Stimulated activated CD4-positive, alpha-beta T cell treated with anti-CD3 and anti-CD28 coated beads, Interleukin-1b, Interleukin-23, amount 100 ng/mL, for 24 hours (primary cell): ENCODE measurements at places on chromosomes 3 and 15.

DNA sequence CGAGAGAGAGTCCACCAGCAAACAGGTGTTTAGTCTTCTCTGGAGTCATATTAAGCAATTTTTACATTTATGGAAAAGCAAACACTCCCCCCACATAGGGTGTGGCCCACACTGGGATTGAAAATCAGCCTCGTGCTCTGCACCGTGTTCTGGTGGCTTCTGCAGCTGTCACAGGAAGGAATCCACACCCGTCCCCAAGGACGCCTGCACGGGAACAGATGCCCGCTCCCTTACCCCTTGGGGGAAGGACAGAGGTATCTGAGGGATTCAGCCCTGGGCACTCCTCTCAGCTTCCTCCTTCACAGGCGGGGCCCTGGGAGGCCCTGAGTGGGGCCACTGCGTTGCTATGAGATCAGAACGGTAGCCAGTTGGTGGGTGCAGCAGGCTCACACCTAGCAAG is 27.8 kb downstream of the LIPC start:
- no peak for DNase-seq

DNA sequence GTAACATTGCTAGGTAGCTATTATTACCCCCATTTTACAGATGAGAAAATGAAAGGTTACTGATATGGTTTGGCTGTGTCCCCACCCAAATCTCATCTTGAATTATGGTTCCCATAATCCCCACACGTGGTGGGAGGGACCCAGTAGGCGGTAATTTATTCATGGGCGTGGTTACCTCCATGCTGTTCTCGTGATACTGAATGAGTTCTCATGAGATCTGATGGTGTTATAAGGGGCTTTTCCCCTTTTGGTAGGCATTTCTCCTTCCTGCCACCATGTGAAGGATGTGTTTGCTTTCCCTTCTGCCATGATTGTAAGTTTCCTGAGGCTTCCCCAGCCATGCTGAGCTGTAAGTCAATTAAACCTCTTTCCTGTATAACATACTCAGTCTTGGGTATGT is 252.1 kb downstream of the OPA1 start:
- no peak for DNase-seq

- no peak for DNase-seq
Measured at GRCh38 chr3:77071809-77072208, 31.9 kb downstream of the ROBO2 start.

DNA sequence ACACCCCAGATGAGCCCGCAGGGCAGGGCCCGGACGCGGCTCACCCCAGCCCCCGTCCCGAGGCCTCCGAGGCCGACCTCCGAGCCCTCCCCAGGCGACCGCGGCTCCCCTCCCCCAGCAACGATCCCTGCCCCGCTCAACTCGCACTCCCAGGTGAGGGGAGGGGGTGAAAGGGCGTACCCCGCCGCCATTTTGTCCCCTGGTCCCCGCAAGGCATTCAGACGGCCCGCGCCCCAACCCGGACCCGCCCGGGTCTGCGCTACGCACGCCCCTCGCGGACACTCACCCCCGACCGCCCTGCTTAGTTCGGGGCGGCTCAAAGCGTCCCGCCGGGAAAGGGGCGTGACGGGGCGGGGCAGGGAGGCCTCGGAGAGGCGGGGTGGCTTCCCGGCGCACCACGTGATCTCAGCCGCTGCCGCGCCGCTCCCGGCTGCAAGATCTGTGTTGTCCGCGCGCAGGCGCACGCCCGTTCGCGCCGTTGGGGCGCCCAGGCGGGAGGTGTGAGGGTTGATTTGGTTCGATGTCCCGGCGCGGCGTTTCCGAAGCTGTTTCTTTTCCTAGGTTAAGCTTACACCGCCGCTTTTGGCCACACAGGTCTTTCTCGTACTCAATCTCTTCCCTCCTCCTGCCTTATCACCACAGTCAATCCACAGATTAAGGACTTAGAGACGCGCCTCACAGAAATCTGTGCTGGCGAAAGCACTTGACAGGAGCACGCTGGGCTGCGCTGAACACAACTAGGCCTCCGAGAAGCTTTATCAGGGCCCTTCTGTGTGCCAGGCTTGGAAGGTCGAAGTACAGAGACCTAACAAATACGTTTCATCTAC is at the start of gene SCAPER:
TSS of gene SCAPER (minus strand) at position 328 of the 827 bp plus-strand sequence. CDS start 21,523 bp downstream, outside the sequence.
- peak; percentile 94 for DNase-seq

DNA sequence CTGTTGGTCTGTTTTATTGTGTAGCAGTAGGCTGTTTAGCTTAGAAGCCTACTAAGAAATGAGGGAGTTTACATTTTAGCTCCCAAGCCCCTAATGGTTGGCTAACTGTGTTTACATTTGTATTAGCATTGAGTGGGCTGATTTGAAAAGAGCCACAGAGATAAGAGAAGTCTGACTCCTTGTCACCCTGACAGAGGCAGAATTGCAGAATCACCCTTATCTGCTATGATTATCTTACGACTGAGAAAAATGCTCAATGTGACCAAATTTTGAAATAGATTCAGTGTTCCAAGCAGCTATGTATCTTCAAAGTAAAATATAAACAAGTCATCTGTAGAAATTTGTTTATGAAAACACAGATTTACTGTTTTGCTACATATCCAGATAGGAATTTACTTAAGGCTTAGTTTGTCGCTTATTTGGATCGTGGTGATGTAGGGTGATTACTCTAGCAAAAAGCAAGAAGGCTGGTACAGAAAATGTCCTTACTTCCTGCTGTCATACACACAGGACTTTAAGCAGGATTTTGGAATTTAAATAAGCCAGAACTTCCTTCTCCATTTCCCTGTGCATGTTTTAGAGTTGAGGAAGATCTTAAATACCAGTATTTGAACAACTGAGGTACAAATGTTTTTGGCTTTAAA is 19.0 kb downstream of the SEMA6D start:
- DNase-seq = no peak

DNA sequence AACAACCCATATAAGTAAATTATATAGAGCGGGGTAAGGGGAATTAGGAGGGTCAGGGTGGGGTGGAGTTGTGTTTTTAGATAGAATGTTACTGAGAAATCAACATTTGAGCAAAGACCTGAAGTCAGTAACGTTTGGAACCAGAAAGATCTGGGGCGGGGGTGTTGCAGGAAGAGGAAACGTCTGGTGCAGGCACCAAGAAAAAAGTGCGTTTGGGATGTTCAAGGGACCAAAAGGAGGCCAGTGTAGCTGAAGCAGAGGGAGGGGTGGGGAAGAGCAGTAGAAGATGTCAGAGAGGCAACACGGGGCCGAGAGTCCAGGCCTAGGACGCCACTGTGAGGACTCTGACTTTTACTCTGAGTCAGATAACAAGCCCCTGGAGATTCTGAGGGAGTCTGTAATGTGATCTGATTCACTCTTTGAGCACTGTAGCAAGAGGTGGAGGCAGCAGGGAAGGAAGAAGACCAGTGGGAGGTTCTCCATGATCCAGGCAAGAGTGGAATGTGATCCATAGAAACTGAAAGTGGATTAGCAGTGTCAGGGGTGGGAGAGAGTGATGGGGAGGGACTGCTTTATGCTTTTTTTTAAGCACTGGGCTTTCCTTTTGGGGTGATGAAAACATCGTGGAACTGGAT is 179.3 kb upstream of the CHRM5 start:
- DNase-seq = no peak

DNA sequence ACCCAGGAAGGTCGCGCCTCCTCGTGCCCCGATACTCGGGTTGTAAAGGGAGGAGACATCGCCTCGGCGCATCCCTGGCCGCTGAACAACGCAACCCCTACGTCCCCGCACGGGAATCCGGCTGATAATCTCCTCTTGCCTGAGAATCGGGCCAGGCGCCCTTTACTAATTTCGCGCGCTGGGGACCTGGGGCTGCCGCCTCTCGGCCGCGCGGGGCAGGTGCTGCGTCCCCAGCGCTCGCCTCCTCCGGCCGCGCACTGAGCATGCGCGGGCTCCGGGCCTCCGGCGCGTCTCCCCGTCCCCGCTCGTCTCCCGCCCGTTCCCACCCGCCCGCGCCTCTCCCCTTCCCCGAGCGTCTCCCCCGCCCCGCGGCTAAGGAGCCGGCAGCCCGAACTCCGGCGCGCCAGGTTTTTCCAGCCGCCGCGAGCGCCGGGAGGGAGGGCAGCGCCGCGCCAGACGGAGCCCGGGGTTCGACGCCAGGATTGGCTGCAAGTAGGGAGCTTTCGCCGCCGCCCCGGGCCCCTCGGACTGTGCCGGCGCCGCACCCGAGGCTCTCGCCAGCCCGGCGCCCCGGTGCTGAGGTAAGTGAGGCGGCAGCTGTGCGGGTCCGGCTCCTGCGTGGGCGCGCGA is at the start of gene CNTN4:
TSS of gene CNTN4 (plus strand) at position 469 of the 630 bp plus-strand sequence.
- DNase-seq = no peak

DNA sequence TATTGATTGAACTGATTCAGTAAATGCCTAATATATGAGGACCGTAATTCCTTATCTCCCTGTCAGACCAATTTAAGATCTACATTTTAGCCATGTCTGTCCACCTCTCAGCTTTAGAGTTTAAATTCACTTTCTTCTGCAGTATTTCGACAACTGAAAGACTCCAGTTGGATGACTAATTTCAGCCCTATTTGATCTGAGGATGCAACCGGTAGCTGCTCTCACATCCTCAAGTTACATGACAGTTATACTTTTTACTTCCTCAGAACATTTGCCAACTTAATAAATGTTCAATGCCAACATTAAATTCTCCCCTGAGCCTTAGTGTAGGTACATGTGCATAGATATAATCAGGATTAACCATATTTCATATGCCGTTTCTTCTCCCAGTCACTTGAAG is 2.5 kb upstream of the HHLA2 start:
- no peak for DNase-seq

DNA sequence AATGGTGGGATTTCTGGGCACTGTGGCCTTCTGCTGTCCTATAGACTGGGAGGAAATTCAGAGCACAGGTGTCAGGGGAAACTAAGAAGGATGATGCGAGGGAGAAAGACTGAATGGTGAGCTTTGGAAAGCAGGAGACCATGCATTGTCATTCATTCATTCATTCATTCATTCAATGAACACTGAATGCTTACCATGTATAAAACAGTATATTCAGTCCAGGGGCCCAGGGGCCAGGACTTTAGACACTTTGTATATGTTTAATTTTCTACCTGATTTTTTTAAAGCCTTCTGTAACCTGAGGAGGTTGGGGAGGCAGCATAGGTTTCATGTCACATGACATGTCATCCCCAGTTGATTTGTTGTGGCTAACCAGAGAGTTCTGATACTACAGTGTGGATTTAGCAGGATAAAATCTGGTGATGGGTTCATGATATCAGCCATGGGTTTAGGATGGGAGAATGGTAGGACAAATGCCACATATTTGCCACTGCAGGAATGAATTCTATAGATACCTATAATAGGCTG is 57.7 kb upstream of the ATG7 start:
- no peak for DNase-seq

GRCh38 chr3:22378869-22379268 is 627.9 kb upstream of the ZNF385D start:
- no peak for DNase-seq

DNA sequence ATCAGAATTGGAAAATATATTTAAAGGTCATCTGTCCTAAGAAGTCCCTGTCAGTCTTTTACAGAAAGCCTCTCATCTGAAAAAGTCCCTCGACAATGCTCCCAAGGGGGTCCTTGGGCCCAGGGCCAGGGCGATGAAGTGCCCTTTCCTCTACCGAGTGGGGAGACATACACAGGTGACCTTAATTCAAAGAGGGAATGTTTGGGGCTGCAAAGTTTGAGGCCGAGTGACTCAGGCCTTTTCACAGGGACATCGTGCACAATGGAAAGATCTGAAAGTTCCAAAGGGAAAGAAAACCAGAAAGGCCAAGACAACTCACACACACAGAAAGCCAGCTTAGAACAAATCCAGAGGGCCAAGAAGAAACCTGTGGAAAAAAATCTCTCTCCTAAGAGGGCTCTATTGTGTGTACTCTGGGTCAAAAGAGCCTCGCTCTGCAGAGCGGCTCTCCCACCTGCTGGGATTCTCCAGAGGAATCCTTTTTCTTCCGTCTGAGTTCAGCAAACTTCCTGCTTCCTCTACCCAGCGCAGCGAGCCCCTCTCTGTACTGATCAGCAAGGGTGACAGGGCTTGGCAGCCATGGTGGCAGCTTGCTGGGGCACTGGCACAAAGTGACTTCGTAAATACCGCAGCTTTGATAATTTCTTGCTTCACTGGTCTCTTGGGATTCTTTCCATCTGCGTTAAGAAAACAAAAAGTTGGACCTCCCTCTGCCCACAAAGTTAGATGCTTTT is 259.1 kb downstream of the OPA1 start:
- DNase-seq = no peak

DNA sequence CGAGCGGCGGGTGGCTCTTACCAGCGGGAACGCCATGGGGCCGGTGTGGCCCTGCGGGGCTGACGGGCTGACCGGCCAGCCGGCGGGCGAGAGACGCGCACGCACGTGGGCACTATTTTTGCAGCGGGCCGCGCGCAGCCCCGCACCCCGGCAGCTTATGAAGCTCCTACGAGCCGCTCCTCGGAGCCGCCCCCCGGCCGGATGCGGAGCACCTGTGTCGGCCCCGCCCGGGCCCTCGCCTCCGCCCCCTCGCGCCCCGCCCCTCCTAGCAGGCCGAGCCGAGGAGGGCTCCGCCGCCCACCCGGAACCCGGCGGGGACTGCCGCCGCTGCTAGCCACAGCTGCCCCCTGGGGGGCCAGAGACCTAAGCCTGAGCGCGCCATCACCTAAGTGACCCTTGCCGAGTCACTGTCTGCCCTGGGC is 683 bp upstream of the CPEB1 start:
- peak; percentile 36 for DNase-seq

GRCh38 chr15:62498712-62499111 is 333.6 kb upstream of the C2CD4B start:
- no peak for DNase-seq

- no peak for DNase-seq
Measured at GRCh38 chr3:138778643-138779042, 56.1 kb downstream of the PIK3CB start.

- no peak for DNase-seq
Measured at GRCh38 chr3:5012367-5012766, 33.1 kb downstream of the BHLHE40 start.

GRCh38 chr15:100833417-100834389 is 45.9 kb upstream of the ALDH1A3 start:
- DNase-seq = no peak
